ENCODE measurements at places on chromosomes 2 and 18.

- no peak for DNase-seq
Observed at GRCh38 chr2:226487573-226487972, 312.0 kb downstream of the IRS1 start.

GRCh38 chr18:59908799-59909198 lies 9.0 kb downstream of the PMAIP1 start:
- DNase-seq: peak; percentile 17

DNA sequence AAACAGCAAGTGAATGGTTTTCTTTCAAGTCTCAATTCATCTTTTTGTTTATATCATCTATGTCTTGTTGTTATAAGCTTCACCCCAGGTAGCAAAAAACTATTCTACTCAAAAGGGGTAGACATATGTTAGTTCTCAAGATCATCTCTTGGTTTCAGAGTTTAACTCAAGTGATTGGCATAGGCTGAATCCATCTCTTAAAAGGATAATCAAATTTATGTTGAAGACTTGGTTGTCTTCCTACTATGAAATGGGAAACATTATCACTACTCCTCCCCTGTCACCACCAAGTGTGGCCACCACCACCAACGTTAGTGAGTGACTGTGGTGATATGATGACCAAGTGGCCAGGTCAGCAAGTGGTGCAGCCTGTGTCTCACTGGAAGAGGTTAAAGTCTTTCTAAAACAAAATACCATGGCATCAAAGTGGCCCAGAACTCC lies 1.5 kb downstream of the IL1B start:
- DNase-seq: no peak

- DNase-seq: no peak
Observed at GRCh38 chr2:152823905-152824304, 105.5 kb downstream of the ARL6IP6 start.

DNA sequence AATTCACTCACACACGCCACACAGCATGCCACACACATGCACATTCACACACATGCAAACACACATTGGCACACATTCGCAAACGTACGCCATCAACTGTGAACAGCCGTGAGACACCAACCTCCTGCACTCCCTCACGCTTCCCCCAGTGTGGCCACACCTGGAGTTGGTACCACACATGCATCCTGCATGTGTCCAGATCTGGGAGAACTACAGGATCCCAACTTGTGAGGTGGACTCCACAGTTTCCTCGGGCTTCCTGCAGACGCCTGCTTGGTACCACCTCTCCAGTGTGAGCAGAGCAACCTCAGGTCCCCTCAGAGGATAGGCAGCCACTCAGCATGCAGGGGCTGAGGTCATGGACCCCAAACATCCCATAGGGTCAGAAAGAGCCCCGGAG lies 239.0 kb downstream of the EIPR1 start:
- DNase-seq: no peak

GRCh38 chr2:45814951-45815621 lies 163.6 kb downstream of the PRKCE start:
- DNase-seq: no peak

DNA sequence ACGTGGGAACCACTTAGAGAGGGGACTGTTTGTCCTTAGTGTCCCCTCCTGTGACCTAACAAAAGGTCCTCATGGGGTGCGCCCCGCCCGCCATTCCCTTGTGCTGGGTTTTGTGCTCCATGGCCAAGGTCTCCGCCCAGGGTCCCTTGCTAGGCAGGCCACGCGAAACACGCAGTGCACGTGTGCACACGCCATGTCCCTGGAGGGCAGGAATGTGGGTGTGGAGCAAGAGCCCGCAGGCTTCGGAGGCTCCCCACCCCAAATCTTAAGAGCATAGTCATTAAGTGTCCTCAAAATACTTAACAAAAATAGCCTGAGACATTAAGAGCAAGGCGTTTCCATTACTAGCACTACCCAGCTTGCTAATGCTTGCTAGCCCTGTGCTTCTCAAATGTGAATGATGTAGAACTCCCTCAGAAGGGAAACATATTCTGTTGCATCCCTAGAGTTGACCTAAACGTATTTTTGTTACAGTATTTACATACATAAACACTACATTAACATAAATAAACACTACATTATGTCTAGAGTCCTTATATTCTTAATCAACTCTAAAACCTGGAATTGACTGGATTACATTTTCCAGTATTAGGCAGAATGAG lies 117.6 kb upstream of the APCDD1 start:
- DNase-seq: no peak

DNA sequence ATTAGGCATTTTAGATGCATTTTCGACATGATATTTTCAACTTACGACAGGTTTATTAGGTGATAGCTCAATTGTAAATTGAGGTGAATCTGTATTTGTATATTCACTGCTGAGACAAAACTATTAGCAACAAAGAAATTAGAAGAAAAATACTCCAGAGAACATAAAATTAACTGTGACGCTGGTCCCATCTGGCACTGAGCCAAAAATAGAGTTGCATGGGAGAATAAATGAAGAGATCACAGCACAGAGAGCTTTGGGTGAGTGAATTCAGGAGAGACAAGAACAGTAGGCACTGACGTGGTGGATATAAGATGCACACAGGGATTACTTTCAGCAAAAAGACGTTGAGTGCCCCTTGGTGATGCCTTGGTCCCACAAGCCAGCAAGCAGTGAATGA lies 306.2 kb upstream of the RAB6C start:
- no peak for DNase-seq

DNA sequence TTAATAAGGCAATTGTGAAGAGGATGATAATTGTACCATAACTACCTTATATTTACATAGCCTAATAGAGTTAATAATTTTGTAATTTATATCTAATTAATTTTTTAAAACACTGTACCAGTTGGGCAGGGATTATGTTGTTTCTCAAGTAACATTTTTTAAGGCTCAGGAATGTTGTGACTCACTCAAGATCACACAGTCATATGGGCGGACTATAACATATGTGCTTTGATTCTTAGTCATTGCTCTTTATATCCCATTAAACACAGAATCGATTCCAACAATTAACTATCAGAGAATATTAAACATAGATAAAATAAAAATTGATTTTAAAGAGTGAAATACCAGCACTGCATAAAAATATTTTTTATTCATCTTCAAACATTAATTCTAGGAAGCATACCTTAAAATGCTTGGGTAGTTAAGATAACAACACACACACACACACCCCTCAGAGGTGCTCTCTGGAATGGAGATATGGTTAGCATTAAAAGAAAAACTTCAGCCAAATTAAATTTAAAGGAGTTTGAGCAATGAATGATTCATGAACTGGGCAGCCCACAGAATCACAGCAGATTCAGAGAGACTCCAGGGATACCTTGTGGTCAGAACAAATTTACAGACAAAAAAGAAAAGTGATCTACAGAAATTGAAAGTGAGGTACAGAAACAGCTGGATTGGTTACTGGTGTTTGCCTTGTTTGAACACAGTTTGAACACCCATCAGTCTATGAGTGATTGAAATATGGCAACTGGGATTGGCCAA lies 869.4 kb upstream of the ID2 start:
- peak; percentile 40 for DNase-seq

Data from urothelium cell line (cell line).